ENCODE measurements at places on chromosomes 6 and 20. TPM values are rescaled to one million over a fixed set of nuclear protein-coding genes. Genes with fewer than 3 reads are reported as not detected.

Gene PRDM1
- 24.7 TPM for total RNA-seq

GRCh38 chr20:43736588-43737158 is 9.9 kb upstream of the GTSF1L start:
- H3K27me3 ChIP-seq = no peaks in the 10 kb centered on the region
- no peaks in the 10 kb centered on the region for H3K36me3 ChIP-seq
- H3K4me1 ChIP-seq = peaks cover 29% of the 10 kb centered on the region

Gene ADGRB3
- not detected for total RNA-seq

- no peaks in the 10 kb centered on the region for H3K36me3 ChIP-seq
- no peak overlapping the region for H3K4me3 ChIP-seq
- H3K27ac ChIP-seq = no peak overlapping the region
- no peak for DNase-seq
These were observed 163.6 kb upstream of the CENPW start for GRCh38 chr6:126176282-126176681.

- H3K4me1 ChIP-seq = no peaks in the 10 kb centered on the region
- no peaks in the 10 kb centered on the region for H3K36me3 ChIP-seq
- H3K27me3 ChIP-seq = peaks cover 9% of the 10 kb centered on the region
These were observed 51.1 kb downstream of the RCAN2 start for GRCh38 chr6:46440141-46440540.

Gene BPI
- not detected for total RNA-seq

DNA sequence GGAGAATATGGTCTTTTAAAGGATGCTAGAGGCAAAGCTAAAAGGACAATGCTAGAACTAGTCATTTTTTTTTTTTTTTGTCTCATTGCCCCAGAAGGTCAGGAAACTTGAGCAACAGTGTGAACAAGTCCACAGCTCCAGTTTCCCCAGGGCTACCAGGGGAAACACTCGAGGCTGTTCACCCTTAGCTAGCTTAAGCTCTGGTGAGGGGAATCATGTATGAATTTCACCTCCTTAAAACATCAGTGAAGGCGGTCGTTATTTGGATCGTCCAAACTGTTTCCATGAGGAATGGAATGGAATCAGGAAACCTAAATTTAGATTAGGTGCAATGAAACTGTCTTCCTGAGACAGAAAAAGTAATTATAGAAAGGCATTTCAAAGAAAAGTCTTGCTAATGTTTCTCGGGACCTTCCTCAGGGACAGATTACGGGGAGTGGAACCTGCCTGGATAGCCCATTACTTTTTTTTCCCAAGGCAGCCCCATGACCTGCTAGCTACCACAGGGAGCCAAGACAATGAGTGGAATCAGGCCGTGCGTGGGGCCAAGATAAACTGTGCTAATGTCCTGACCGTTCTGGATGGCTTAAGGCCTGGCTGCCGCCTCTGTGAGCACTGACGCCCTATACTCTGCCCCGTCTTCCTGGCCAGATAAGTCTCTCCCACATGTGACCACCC is 164.8 kb upstream of the SGK1 start:
- H3K36me3 ChIP-seq = no peaks in the 10 kb centered on the region
- H3K4me3 ChIP-seq = no peak overlapping the region
- H3K27ac ChIP-seq = no peak overlapping the region

DNA sequence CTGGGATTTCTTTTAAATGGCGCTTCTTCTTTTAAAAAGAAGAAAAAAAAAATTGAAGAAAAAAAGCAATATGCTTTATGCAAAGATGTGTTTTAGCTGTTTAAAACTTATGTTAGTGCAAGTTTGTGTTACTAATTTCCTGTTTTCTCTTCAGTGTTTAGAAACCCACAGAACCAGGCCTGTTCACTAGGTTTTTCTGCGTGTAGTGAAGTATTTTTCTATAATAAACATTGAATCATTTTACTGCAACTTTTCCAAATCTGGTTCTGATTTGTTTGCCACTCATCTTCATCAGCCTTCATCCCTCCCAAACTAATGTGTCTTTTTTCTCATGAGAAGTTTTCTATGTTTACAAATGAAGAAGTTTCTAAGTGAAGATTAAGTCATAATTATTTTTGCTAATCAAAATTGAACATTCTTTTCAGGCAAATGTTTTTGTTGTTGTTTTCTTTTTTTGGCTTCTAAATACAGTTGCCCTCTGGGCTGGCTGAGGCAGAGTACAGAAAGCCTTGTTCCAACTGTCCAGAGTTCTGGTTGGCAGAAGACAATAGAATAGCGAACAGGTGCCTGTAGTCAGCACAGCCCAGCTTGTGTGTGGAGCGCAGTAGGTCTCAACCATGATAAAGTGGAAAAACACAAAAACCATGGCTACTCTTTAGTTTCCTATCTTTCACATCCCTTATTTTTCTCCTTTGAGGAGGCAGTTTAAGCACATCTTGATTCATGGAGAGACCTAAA is 14.5 kb downstream of the ZNF76 start:
- H3K27ac ChIP-seq = no peak overlapping the region
- H3K4me3 ChIP-seq = no peak overlapping the region
- peaks cover 8% of the 10 kb centered on the region for H3K36me3 ChIP-seq
- no peak for DNase-seq
